ENCODE measurements at places on chromosomes 3 and 15.

GRCh38 chr15:76234337-76234889, 76.9 kb downstream of the ETFA start:
- no peak for DNase-seq

GRCh38 chr3:39099242-39099641, 8.2 kb downstream of the GORASP1 start:
- DNase-seq: no peak

DNA sequence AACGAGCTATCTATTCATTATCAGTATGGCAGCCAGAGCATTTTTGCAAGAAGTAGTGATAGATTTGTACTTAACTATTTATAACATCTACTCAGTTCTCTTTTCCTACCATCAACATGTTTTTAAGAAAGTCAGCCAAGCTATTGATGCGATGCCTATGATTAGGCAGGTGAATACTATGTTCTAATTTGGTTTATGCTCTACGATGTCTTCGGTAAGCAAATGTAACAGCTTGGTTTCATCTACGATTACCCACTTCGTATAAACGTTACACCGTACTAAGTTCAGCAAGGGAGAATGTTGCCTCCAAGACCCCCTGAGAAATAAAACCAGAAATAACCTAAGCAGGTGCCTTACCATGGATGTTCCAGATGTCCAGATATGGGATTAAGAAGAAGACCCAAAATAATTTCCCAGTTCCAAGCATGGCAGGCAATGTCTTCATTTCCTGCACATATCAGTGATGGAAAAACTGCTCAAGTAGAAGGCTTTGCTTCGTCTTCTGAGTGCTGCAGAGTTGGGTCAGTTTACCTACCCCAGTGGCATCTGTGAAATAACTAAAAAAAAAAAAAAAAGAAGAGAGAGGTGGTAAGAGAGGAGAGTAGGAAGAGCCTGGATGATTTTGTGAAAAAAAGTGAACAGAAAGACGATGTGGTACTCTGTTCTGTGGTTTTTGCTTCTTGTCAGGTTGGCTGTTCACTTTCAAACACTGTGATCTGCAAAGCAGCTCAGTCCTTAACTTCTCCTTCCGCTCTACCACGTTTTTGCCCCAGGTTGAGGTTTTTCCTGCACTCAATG, at the start of gene BTLA:
BTLA (minus strand) TSS at position 559 of the 798 bp plus-strand sequence; CDS start at position 445, 114 bp downstream.
- no peak for DNase-seq

- DNase-seq: peak; percentile 49
Observed at GRCh38 chr3:139309880-139310279, 33.9 kb upstream of the MRPS22 start.

All from cardiac muscle cell (in vitro differentiated cells and primary cell).